Occipital lobe (tissue), 3 donors: ENCODE measurements at places on chromosomes 16 and 17. TPM values are rescaled to one million over a fixed set of nuclear protein-coding genes. Genes with fewer than 3 reads are reported as not detected.

GRCh38 chr17:74082886-74083285, 120.6 kb upstream of the RPL38 start:
- no peak for DNase-seq

- DNase-seq: no peak
These were observed 16.3 kb upstream of the KIF2B start for GRCh38 chr17:53806473-53806872.

DNA sequence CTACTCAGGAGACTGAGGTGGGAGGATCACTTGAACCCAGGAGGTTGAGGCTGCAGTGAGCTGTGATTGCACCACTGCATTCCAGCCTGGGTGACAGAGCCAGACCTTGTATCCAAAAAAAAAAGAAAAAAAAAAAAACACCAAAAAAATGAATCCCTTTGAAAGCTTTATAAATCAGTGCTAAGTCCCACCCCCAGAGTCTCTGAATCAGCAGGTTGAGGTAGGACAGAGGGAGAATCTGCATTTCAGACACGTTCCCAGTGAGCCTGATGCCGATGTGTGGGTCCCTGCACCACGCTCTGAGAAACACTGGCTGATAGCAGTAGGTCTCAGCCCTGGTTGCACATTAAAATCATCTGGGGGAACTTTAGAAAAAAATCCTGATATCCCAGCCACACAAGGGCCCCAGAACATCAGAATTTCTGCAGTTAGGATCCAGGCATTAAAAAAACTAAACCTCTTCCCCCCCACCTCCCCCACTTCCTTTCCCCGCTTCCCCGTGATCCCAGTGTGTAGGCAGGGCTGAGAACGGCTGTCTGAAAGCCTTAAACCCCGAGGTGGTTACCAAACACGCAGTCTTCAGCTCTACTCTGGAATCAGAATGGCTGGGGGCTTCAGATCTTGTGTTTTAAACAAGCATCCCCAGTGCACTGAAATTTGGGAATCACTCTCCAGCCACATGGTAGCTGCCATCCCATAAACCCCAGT, 27.3 kb upstream of the GPRC5B start:
- DNase-seq: no peak

- DNase-seq: no peak
These were observed 723.6 kb downstream of the WWOX start for GRCh38 chr16:78823027-78823426.

DNA sequence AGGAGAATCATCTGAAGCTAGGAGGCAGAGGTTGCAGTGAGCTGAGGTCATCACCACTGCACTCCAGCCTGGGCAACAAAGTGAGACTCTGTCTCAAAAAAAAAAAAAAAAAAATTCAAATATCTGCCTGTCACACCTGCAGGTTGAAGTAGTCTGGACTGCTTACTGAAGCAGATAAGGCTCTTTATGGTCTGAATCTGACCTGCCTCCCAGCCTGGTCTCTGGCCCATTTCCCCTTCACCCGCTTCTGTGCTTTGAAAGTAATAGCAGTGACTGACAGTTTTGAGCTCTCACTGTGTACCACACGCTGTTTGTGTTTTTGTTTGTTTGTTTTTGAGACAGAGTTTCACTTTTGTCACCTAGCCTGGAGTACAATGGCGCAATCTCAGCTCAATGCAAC, 5.8 kb downstream of the SEZ6L2 start:
- no peak for DNase-seq

DNA sequence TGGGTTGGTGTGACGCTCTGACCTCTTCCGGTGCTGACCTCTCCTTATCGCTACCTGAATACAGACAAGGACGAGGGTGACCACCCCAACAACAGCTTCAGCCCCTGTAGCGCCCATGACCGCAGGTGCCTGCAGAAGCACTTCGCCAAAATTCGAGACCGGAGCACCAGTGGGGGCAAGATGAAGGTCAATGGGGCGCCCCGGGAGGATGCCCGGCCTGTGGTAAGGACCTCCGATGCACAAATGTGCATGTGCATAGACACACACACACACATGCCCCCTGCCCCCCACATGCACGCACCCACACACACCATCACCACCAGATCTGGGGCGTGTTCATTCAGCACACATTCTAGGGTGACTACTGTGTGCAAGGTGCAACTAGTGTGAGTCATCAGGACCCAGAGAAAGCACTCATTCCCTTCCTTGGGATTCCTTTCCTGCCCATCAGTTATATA, 9.7 kb downstream of the IGFBP4 start:
- DNase-seq: no peak

GRCh38 chr17:58985971-58986370, 120.7 kb downstream of the TRIM37 start:
- DNase-seq: no peak

- DNase-seq: no peak
These were observed 308.2 kb upstream of the GOT2 start for GRCh38 chr16:59042301-59042700.

GRCh38 chr17:40912486-40913210, 24.8 kb downstream of the KRT23 start:
- DNase-seq: no peak

Gene HOXB8
- total RNA-seq: not detected

DNA sequence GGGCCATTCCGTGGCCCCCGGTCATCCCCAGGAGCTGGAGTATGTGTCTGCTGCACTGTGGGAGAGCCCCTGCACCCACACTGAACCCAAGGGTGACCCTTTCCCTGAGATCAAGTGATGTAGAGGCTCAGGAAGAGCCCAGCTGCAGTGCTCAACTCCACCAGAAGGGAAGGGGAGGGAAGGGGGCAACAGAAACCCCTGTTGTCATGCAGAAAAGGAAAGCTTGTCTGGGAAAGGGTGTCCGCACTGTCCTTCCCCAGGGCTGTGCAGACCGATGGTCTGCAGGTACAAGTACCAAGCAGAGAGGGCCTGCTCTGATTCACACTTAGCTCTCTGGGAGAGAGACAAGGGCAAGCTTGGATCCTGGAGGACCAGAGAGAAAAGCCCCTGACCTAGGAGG, 45.7 kb upstream of the TOB1 start:
- no peak for DNase-seq

DNA sequence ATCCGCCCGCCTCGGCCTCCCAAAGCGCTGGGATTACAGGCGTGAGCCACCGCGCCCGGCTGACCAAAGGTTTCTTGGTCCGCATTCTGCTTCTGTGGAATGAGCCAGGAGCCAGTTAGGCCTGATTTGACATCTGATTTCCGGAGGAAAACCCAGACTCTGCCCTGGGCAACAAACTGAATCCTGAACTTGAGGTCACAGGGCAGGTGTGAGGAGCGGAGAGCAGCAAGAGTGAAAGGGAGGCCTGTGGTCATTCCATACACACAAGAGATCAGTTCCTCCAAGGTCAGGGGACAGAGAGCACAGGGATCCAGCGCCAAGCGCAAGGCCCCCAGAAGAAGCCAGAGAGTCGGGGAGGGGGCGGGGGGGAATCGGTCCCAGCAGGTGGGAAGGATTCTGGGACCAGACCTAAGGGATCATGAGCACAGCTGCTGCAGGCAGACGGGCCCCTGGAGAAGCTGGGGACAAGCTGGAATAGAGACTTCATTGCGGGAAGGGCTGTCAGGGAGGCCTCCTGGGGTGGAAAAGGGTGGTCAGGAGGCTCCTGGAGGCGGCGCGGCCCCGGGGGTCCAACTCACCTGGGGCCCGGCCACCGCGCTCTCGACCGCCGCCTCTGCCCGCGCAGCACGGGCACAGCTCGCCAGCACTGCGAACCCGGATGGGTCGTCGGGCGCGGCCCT, 436 bp downstream of the SHPK start:
- DNase-seq: no peak

DNA sequence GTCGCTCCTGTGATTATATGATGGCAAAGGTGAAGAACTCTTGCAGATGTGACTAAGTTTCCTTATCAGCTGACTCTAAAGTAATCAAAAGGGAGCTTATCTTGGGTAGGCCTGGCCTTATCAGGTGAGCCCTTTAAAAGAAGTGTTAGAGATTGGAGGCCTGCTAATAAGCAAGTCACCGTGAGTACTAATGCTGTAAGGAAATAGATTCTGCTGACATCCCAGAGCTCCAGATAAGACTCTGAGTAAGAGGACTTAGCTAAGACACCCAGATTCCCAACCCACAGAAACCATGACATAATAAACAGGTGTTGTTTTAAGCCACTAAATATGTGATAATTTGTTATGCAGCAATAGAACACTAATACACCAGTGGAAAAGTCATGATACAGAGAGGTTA, 99.9 kb upstream of the FAM20A start:
- DNase-seq: no peak

Gene SEBOX
- total RNA-seq: not detected

DNA sequence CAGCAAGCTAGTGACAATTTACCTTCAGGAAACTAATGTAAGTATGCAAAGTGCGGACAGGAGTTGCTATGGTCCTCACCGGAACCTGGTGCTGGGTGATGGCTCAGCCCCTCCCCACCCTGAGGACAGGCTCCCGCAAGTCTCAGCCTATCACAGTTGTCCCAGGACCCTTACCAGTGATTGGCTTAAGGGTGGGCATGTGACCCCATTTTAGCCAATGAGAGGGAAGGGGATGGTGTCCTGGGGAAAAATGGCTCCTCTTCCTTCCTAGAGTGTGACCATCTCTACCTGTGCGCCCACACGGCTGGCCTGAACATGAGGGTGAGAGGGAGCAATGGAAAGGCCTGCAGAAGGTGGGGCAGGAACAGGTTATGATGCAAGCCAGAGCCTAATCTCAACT, 80.4 kb downstream of the C16orf78 start:
- no peak for DNase-seq

Gene RNF227
- total RNA-seq: 7.3 TPM

Gene BPTF
- 144 TPM for total RNA-seq

Gene FA2H
- total RNA-seq: 0.16 TPM

Gene FBXW10B
- total RNA-seq: 1.1 TPM

DNA sequence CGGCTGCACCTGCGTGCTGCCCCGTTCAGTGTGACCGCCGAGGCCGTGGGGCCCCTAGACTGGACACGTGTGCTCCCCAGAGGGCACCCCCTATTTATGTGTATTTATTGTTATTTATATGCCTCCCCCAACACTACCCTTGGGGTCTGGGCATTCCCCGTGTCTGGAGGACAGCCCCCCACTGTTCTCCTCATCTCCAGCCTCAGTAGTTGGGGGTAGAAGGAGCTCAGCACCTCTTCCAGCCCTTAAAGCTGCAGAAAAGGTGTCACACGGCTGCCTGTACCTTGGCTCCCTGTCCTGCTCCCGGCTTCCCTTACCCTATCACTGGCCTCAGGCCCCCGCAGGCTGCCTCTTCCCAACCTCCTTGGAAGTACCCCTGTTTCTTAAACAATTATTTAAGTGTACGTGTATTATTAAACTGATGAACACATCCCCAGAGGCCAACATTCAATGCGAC, 1.7 kb downstream of the IL17C start:
- DNase-seq: no peak

DNA sequence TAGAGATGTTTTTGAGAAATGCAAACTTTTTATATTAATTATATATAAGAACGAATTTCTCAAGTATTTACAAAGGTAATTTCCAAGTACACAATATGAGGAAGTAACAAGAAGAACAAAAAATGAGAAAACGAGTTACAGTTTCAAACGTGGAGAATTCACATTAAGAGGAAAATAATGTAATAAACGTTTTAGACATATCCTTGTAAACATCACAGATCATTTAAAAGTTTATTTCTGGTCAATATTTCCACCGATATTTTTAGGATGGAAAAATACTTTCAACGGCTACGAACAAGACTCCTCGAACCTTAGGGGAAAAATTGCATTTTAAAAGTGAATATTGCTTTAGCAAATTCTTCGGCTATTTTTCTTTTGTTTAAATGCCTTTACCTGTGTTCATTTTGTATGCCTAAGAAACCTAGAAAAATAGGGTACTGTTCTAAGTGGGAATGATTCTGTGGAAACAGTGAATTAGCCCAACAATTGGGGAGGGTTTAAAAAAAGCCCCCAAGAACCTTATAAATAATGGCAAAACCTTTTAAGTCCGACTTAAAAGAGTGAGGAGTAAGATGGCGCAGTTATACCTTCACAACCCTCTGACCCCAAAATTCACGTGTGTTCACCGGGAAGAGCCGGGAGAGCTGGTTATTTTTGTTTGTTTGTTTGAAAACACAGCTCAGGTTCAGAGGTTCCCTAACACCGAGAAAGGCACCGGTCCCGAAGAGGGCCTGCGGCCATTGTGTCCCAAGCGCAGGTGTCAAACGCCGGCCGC, 3.3 kb downstream of the HNF1B start:
- DNase-seq: no peak

Gene CES4A
- total RNA-seq: 15.4 TPM

GRCh38 chr17:47352848-47353247, 29.1 kb downstream of the EFCAB13 start:
- no peak for DNase-seq

- DNase-seq: no peak
These were observed 19.9 kb downstream of the CFAP20 start for GRCh38 chr16:58109330-58109729.

Gene C16orf92
- total RNA-seq: not detected

GRCh38 chr17:49442041-49442440, 27.4 kb upstream of the PHB1 start:
- DNase-seq: no peak

GRCh38 chr16:29899516-29900101, at the start of gene SEZ6L2:
Gene SEZ6L2, minus strand, starts transcription at chr16:29899550. Its CDS starts 531 bp downstream, at chr16:29899019.
- peak; percentile 71 for DNase-seq
